ENCODE measurements at places on chromosomes 3 and 15.

- DNase-seq: no peak
Measured at GRCh38 chr15:66859688-66860253, 157.7 kb downstream of the SMAD6 start.

DNA sequence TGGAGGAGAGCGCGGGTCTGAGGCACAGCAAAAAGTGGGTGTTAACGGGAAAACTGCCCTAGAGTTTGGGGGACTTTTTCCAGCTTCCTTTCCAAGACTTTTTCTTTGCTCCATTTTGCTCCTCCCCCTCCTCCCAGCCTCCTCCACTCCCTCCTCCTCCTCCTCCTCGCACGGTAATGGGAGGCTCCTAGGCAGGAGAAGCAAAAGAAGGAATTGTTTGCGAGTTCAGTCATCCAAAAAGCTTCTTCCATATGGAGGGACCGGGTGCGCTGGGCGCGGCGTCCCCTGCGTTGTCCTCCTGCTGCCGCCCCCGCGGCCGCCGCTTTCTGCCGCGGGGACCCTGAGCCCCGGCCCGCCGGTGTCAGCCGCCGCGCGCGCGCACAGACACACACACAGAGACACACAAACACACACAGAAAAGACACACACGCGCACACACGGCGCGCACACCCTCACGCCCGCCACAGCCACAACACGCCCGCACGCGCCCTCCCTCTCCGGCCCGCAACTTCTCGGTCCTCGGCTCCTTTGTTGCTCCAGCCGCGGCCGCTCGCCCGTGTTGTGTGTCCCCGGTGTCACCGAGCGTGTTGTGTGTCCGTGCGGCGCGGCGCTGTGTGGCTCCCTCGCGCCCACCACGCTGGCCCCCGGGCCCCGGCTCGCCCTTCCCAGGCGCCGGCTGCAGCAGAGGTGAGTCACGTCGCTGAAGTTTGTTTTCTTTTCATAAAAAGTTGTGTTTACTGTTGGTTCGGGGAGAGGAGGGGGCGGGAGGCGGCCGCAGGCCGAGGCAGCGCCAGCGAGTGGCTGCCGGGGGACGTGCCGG is at the start of gene BOC:
BOC (plus strand) TSS at position 228 of the 820 bp plus-strand sequence. CDS start 38,246 bp downstream, outside the sequence.
- DNase-seq: peak; percentile 96

GRCh38 chr3:188446014-188446413 is 292.1 kb downstream of the LPP start:
- DNase-seq: no peak

DNA sequence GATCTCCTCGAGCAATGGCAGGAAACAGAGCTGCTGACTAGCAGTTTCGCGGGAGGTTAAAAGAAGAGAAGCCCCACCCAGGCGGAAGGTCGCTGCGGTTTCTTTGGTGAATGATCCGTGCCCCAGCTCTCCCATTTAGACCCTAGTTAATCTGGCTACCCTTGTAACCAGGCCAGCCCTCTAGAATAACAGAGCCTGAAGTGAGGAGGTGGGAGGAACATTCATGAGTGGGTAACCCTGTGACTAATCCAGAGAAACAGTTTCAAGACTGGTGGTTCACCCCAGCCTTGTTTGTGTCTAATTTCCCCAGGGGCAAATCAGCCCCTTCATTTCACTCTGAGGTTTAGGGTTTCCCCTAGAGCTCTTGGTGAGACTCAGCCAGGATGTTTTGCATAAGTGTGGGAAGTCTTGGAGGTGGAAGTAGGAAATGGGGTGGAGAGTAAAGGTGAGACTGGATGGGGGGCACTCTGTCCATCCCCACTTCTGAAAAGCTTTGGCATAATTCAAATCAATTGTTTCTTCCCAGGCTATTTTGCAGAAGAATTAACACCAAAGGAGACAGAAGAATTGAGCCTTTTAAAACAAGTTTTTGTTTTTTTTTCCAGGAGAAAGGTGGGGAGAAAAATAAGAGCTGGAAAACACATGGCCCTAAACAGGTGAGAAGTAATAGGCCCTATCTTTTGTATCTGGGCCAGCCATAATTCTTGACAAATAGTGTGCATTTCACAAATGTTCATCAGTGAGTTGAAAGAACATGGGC is 303.1 kb downstream of the RPLP1 start:
- DNase-seq: no peak

GRCh38 chr3:66481071-66482017 is 19.5 kb downstream of the LRIG1 start:
- no peak for DNase-seq
